ENCODE measurements at places on chromosomes 3 and 15.

GRCh38 chr3:195715583-195716266 is 5.1 kb upstream of the MUC20 start:
- no peak for DNase-seq

- no peak for DNase-seq
These were observed 12.8 kb downstream of the HEMK1 start for GRCh38 chr3:50582083-50582482.

- no peak for DNase-seq
These were observed 7.0 kb upstream of the GNAT1 start for GRCh38 chr3:50184242-50184978.

DNA sequence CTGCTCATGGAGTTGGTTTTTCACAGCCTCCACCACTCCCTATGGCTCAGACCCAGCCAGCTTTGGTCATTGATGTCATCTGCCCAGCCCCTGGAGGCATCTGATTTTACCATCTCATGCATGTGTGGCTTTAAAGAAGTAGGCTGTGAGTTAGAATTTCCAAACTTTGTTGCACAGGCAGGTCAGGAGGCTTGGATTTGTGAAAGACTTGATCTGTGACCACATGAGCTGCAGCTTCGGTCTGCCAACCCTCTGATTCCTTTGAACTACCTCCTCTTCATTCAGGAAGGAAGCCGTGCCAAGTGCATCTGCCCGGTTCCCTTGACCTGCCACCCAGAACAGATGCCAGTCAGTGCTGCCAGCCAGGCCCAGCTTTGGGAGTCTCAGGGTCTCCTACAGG is 9.2 kb downstream of the CTXND1 start:
- no peak for DNase-seq

DNA sequence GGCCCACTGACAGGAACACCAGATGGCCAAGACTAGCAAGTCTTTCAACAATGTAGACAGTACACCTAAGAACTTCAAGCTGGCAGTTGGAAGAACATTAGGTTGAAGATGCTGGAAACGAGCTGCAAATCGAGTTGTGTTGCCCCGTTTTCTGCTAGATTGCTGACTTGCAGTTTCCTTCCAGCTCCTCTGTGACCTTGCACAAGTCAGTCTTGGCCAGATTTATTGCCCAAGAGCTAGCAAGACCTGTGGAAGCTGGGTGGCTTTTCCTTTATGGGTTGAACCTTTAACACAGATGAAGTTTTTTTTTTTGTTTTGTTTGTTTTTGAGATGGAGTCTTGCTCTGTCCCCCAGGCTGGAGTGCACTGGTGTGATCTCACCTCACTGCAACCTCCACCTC is 2.9 kb upstream of the RBM6 start:
- no peak for DNase-seq

- DNase-seq: no peak
These were observed 358.4 kb upstream of the NR2F2 start for GRCh38 chr15:95972041-95972553.

GRCh38 chr15:86799226-86799625 is 719.6 kb downstream of the AGBL1 start:
- no peak for DNase-seq

DNA sequence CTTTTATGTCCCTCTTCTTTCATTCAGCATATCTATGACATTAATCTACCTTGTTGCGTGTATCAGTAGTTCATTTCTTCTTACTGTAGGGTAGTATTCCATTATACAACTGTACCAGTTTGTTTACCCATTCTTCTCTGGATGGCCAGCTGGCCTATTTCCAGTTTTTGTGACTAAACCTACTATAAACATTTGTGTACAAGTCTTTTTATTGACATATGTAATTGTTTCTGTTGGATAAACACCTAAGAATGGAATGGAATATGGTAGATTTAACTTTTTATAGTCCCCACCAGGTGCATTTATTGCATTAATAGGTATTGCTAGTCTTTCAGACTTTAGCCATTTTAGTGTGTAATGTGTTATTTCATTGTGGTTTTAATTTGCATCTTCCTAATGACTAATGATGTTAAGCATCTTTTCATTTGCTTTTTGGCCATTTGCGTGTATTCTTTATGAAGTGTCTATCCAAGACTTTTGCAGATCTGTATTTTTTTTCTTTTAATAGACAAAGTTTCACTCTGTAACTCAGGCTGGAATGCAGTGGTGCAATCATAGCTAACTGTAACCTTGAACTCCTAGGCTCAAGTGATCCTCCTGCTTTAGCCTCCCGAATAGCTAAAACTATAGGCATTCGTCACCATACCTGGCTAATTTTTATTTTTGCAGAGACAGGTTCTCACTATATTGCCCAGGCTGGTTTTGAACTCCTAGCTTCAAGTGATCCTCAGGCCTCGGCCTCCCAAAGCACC is 41.9 kb upstream of the XRN1 start:
- no peak for DNase-seq

DNA sequence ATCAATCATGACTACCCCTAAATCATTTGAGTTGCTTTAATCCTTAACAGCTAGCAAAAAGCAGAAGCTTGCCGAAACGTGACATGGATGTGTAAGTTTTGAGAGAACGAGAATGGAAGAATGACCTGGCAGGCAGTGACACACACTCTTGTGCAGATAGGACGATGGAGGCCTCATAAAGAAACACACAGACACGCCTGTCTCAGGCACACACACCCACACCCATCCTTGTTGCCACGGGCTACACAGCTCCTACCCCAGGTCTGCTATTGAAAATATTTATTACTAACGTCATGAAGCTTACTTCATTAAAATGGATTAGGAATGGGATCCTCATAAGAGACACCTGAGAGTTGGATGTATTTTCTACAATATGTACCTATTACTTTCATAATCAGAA is 8.5 kb downstream of the MYO5C start:
- no peak for DNase-seq

- no peak for DNase-seq
These were observed 293.2 kb downstream of the FGF12 start for GRCh38 chr3:192434186-192434585.

- no peak for DNase-seq
These were observed 101.4 kb upstream of the LRIG1 start for GRCh38 chr3:66602237-66602636.

GRCh38 chr3:93923006-93923405 is 50.7 kb downstream of the PROS1 start:
- DNase-seq: no peak

DNA sequence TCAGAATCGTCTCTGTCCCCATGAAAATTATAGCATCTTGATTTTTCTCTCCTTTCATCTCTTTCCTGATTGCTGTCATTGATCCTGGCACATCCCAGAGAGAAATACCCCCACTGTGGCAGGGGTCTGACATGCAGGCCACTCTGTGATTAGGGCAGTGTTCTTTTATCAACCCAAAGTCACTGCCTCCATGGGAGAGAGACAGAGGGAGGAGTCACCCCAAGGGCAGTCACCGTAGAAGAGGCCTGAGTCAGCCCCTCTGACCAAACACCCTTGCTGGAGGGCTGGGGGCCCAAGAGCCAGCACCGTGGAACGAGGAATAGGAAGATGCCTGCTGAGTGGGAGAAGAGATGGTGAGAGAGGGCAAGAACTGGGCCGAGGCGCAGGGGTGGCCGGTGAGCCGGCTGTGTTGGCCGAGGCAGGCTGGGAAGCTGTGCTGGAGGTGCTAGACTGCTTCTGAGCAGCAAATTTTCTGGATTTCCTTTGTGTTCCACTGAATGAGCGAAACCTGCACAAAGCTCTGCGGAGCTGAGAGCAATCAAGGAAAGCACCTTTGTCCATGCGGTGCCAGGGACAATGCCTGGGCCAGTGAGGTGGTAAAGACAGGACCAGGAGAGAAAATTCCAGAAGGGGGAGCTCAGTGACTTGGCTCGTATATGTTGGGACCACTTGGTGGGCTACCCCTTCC is 103.8 kb downstream of the ADCY5 start:
- DNase-seq: peak; percentile 65

Measured in coronary artery (tissue), 2 donors.